Activated naive CD4-positive, alpha-beta T cell treated with Interleukin-2 at 50 U/mL for 16 hours (primary cell): ENCODE measurements at places on chromosomes 16 and 17.

- DNase-seq = no peak
These were observed 23.3 kb downstream of the CPNE2 start for GRCh38 chr16:57115514-57116182.

DNA sequence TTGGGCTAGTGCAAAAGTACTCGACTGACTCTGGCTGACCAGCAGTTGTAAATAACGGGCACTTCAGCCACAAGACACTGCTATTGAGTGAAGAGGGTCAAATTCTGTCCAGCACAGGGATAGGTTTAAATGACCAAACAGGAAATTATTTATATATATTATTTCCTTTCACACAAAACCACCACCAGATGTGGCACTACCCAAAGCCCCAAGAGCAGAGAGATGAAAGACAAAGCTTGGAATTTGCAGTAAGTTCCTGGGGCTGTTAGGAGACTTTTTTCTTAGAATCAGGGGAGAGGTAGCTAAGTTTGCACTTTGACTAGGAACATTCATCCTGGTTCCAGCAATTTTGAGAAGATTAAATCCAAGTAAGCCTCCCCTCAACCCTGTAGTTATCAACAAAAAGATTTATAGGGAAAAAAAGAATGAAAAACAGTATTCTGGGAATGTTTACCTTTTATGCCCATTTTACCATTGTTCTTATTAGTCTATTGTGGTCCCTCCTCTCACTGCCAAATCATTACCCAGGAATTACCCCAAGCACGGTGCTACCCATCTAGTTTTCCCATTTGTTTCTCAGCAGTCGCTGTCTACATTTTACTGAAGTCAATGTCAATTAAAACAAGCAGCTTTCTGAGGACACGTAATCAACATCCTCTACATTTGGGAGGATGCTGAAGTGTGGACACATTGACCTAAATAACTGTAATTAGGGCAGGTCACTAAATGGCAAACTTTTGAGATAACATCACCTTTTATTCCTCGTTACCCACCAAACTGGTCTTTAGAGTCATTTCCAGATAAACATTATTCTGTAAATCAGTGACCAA is 43.5 kb downstream of the GRB7 start:
- no peak for DNase-seq

GRCh38 chr17:81453712-81454111 is 58.5 kb downstream of the BAHCC1 start:
- DNase-seq = no peak

GRCh38 chr16:51328733-51329132 is 177.7 kb upstream of the SALL1 start:
- DNase-seq = no peak

GRCh38 chr16:52613508-52613907 is 66.6 kb upstream of the TOX3 start:
- DNase-seq = no peak

DNA sequence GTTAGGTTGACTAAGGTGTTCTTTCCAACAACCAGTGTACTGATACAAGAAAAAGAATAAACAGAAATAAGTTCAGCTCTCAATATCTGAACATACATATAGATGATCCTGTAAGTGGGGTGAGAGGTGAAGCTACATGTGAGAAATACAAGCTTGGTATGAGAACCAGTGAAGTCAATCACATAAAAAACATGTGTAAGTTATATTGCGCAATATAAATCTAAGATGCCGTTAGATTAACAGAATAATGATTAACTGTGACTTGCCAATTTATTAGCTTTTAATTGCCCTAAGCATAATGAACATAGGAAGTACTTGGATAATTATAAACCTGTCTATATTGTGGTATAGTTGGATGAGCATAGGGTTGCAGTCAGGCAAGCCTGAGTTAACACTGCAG is 1597.1 kb upstream of the GOT2 start:
- DNase-seq = no peak

DNA sequence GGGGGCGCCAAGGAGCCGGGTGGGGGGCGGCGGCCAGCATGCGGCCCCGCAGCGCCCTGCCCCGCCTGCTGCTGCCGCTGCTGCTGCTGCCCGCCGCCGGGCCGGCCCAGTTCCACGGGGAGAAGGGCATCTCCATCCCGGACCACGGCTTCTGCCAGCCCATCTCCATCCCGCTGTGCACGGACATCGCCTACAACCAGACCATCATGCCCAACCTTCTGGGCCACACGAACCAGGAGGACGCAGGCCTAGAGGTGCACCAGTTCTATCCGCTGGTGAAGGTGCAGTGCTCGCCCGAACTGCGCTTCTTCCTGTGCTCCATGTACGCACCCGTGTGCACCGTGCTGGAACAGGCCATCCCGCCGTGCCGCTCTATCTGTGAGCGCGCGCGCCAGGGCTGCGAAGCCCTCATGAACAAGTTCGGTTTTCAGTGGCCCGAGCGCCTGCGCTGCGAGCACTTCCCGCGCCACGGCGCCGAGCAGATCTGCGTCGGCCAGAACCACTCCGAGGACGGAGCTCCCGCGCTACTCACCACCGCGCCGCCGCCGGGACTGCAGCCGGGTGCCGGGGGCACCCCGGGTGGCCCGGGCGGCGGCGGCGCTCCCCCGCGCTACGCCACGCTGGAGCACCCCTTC is 484 bp downstream of the FZD2 start:
- DNase-seq = peak; percentile 31

- no peak for DNase-seq
These were observed 177.1 kb upstream of the WSCD1 start for GRCh38 chr17:5892921-5893675.

- DNase-seq = peak; percentile 72
These were observed 143.8 kb upstream of the CRHR1 start for GRCh38 chr17:45640141-45640850.

GRCh38 chr17:8916466-8916865 is 49.0 kb upstream of the PIK3R6 start:
- DNase-seq = no peak

DNA sequence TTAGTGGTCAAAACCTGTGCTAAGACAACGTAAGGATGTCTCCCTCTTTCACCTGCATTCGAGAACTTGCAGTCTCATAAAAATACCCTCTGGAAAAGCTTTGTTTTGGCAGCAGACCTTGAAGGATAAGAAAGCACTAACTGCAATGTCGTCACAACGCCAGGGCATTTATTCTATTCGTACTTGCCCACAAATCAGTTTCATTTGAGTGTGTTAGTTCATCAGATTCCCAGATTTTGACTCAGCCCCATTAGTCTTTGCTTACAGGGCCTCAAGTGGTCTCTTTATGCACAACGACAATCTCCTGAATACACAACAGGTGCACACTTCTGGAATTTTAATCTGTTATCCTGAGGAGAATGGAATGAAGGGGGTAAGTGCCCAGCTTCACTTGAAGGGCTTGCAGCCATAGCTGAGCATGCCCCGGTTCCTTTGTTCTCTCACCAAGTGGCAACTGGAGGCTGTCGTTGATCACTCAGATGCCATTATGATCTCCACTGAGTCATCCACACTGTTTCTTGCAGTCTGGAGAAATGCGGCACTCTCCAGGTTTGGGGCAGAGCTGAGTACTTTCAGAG is 58.8 kb downstream of the CLEC19A start:
- DNase-seq = no peak

- no peak for DNase-seq
These were observed 7.6 kb downstream of the RCVRN start for GRCh38 chr17:9897372-9897968.
